ENCODE measurements at places on chromosomes 6 and 20.

- peak; percentile 61 for DNase-seq
Observed at GRCh38 chr20:330233-331149, 5.1 kb downstream of the SOX12 start.

GRCh38 chr6:170206851-170207431 lies 83.9 kb downstream of the DLL1 start:
- DNase-seq = no peak

DNA sequence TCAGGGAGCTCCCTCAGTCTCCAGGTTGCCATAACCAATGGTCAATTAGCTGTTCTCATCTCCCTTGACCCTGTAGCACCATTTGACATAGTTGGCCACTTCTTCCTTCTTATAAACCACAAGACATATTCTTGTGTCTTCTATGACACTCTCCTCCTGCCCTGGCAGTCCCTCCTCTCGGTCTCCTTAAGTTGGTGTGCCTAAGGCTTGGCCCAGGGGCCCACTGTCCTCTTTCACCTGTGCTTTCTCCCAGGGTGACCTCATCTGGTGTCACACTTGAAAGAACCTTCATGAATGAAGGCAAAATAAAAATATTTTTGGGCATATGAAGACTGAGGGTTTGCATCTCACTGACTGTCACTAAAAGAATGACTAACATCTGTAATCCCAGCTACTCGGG lies 9.7 kb upstream of the ADGRF5 start:
- DNase-seq = no peak

DNA sequence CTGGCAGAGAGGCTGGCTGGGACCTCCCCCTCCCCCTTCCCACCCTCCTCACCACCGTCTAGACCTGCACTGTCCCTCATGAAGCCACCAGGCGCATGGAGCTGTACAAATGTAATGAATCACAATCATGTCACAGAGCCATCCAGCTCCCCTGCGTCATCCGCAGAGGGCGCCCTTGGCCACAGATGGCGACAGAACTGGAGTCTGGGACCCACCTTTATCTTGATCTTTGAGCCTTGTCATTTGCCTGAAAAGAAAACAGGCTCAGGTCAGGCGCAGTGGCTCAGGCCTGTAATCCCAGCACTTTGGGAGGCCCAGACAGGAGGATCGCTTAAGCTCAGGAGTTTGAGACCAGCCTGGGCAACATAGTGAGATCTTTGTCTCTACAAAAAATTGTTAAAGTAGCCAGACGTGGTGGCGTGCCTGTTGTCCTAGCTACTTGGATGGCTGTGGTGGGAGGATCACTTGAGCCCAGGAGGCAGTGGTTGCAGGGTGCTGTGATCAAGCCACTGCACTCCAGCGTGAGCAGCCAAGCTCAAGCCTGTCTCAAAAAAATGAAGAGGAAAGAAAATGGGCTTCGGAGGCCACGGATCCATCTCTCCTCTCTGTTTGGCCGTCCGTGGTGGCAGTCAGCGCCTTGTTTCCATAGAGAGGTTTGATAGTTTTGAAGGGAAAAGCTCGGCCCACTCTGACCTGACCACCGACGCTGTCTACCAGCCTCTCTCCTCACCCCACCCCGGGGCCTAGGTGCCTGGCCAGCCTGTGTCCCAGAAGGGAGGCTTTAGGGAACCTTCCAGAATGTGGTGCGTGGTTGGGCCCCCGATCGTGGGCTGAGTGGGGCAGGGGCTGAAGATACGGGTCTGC lies 6.2 kb downstream of the COL9A3 start:
- no peak for DNase-seq

DNA sequence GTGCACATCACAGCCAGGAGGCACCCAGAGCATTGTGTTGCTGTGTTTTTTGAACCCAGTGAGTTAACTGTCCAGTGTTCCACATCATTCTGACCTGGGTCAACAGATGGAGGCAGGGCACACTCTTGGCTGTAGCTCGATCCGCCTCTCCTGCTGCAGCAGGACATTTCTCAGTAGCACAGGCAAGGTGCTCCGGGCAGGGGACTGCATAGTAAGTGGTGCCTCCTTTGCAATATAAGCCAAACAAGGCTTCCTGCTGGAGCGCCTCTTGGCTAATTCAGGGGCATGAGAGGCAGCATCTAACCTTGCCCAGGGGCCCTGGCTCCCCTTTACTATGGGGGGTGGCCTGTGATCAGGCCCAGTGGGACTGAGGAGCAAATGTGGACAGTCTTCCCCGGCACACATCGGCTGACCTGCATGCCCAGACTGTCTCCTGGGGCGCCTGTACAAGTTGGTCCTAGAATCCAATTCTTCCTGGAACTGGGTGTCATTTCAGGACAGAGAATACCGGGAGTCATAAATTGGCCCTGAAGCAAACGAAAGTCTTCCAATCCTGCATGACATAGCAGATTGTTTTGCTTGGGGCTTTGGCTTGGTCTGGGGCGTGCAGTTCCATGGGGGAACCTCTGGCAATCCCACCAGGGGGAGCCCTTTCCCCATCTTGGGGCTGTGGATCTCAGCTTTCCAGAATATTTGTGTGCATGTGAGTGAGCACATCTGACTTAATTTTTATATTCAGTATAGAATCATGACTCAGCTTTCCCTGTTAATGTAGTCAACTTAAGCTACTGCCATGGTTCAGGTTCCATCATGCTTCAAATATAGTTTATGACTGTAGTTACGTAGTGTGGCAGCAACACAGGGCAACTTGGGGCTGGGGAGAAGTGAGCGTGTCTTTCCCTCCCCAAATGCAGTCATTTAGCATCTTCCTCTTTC lies 56.0 kb upstream of the DDR1 start:
- DNase-seq = peak; percentile 71

DNA sequence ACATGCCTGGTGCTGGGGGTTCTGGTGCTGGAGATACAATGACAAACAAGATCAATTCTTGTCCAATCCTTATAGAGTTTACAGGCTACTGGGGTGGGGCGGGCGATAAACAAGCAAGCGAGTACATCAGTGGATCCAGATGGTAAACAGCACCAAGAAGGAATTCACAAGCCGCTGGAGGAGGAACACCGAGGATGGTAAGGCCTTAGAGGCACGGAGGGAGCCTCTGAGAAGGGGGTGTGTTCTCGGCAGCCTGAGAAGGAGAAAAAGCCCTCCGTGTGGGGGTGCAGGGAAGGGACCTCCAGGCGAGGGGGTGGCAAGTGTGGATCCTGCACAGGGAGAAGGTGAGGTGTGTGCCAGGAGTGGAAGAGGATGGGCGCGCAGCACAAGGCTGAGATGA lies 276.5 kb upstream of the FOXQ1 start:
- no peak for DNase-seq

GRCh38 chr6:40131675-40132074 lies 197.4 kb upstream of the MOCS1 start:
- DNase-seq = no peak

GRCh38 chr6:158038291-158039177 lies 56.9 kb downstream of the SYNJ2 start:
- no peak for DNase-seq

- no peak for DNase-seq
Observed at GRCh38 chr6:73134588-73134987, 90.7 kb downstream of the KHDC1L start.

DNA sequence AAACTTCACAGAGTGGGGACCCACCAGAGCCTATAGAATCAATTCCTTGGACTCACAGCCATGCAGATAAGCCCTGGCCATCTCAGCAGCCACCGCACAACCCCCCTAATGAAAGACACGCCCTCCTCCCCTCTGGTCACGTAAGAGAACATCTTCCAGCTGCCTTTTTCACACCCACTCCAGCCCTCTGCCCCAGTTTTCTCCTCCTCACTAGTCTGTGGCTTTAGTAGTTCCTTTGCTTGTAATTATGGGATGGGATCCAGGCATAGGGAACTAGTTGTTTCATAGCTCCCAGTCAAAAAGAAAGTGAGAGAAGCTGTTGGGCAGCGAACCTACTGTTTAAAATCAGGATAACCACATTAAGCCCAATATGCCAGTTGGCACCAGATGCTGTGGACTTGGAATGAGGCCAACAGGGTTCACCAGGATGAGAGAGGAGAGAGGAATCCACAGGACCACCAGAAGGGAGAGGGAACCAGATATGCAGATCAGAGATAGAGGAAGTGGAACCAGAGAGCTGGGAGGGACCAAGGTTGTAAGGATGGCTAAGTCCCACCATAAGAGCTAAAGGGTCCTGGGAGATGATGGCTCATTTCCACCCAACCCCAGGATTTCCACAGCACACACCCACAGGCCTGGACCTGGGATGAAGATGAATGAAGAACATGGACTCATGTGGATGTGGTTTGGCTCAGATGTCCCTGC lies 9.0 kb upstream of the BTN3A1 start:
- DNase-seq = no peak

GRCh38 chr6:10852361-10852960 lies 14.1 kb upstream of the MAK start:
- DNase-seq = no peak

DNA sequence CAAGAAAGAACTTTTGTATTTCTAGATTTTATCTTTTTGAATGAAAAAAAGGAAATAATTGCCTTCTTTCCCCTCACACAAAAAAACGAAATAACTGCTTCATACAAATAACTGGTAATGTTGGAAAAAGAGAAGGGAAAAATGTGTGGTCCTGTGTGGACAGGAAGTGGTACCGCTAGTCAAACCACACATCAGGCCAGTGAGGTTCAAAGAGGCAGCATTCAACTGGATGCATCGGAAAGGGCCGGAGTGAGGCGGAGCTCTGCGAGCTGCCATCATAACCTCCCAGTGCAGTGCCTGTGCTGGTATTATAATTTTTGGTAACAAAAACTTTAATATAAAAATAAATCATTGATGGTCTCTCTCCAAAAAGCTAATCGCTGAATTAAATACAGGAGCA lies 111.2 kb downstream of the IRF4 start:
- no peak for DNase-seq

- DNase-seq = no peak
Observed at GRCh38 chr6:48150701-48151100, 39.7 kb upstream of the PTCHD4 start.

DNA sequence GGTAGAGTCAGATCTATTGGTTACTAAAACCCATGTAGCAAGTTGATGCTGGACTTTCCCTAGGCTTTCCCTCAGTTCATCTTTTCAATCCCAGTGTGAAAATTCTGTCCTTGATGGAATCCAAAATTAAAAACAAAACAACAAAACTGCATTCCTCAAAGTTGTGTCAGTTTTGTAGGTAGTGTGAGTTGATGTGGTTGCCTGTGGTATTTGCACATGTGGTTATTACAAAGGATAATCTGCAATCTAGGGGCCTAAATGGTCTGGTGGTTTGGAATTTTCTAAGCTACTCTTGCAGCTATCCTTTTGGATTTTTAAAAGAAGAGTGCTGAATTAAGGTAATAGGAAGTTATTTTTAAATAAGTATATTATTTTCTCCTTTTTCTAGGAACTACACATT lies 132.2 kb upstream of the SCGN start:
- DNase-seq = no peak

All from CD4-positive, alpha-beta memory T cell (primary cell).